ENCODE measurements at places on chromosomes 1 and 21.

GRCh38 chr1:183301239-183301638 is 115.2 kb downstream of the LAMC2 start:
- DNase-seq, result no peak

GRCh38 chr1:201145816-201146215 is 8.5 kb downstream of the TMEM9 start:
- DNase-seq, result no peak

DNA sequence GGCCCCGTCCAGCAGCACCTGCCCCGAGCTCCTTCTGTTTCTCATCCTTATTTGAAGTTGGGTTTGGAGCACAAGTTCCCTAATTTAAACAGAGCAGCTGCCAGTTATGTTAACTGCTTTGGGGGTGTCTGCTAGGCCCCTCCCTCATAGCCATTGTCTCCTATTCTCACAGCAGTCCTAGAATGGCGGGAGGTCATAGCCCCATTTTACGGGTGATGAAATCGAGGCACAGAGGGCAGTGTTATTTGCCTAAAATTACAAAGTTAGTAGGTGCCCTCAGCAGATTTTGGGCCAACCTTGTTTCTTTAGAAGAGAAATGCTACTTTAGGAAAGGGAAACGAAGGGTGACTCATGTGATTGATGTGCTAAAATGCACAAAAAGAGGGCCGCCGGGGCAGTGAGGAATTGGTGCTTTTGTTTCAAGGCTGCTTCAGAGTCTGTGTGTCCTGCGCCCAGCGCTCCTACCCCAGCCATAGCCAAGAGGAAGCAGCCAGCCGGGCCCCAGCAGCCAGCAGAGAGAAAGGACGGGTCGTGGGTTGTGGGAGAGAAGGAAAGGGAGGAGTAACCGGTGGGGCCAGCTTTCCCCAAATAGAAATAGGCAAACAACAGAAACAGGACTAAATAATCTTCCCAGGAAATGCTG is 13.0 kb downstream of the VANGL1 start:
- no peak for DNase-seq

GRCh38 chr1:48943826-48944225 is 167.1 kb upstream of the BEND5 start:
- DNase-seq, result no peak

DNA sequence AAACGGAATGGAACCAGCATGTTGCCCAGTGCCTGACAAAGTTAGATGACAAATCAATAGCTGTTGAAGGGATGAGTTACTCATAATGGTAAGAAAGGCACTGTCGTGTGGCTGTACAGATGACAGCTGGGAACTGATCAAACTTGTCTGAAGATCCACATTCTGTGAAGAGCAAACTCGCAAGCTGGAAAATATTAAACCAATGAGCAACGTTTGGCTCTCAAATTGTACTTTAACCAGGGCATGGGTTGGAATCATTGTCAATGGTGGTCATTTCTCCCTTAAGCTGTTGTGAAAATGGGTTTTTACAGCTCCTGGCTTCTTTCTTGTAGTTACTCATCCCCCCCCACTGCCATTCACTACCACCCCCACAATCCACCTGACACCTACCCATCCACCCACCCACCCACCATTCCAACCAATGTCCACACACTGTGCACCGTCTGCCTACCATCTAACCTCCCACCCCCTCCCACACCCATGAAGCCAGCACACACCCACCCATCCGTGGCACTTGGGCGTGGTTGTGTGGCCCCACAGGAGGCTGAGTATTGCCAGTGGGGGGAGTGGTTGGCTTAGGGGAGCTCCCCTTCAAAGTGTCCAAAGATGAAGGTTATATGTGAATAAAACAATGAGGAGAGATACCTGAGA is 46.7 kb downstream of the CLDN14 start:
- no peak for DNase-seq

GRCh38 chr1:94048413-94049164 is 72.4 kb downstream of the ABCA4 start:
- DNase-seq, result peak; percentile 48

GRCh38 chr1:83813576-83813975 is 185.4 kb downstream of the TTLL7 start:
- no peak for DNase-seq

- DNase-seq, result peak; percentile 48
Observed at GRCh38 chr21:15894596-15894995, 164.8 kb downstream of the USP25 start.
